Stimulated activated CD4-positive, alpha-beta T cell treated with anti-CD3 and anti-CD28 coated beads, Interleukin-1b, Interleukin-23, amount 100 ng/mL, for 1 hour (primary cell): ENCODE measurements at places on chromosomes 7 and 10.

- DNase-seq, result no peak
Measured at GRCh38 chr10:12051241-12051640, 8.6 kb upstream of the UPF2 start.

- DNase-seq, result peak; percentile 46
Measured at GRCh38 chr7:127392182-127392565, 334 bp downstream of the ZNF800 start.

DNA sequence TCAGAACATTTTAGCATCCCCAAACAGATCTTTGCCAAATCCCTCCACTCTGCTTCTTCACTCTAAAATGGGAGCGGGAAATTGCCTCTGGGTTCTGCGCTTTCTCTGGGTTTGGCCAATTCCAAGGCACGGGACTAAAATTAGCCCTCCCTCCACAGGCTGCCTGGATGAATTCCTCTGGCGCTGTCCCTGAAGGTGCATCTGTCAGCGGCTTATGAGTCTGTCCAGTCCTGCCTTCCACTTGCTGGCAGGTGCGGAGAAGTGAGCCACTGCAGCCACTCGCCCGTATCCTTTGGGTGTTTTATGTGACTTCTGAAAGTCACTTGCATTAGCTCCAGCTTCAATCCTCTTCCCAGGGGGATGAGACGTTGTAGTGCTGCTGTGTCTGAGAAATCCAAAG, 121.6 kb downstream of the SH2D4B start:
- DNase-seq, result no peak

GRCh38 chr7:157433628-157434027, 96.8 kb downstream of the DNAJB6 start:
- DNase-seq, result no peak

DNA sequence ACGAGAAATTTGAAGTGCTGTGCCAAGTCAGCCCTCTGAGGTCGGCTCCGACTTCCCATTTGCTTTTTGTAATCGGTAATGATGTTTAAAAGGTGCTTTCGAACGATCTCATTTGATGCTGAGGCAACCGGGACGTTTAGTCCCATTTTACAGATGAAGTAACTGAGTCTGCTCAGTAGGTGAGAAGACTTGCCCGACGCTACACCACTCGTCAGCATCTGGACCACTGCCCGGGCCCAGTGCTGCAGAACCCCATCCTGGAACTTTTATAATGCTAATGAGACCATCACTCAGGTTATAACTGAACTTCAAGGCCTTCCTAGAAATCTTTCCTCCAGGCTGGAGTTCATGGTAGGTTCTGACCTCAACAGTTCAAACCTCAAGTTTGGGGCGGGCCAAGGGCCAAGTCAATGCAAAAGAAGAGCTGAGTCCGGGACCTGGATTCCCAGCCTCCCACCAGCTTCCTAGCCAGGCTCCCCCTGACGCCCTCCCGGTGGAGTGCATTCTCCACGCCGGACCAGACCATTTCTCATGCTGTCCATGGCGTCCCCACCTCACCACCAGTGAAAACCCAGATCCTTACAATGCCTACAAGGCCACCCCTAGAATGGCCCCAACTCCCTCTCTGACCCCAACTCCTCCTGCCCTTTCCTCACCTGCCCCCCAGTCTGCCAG, 699 bp upstream of the PDLIM1 start:
- no peak for DNase-seq

DNA sequence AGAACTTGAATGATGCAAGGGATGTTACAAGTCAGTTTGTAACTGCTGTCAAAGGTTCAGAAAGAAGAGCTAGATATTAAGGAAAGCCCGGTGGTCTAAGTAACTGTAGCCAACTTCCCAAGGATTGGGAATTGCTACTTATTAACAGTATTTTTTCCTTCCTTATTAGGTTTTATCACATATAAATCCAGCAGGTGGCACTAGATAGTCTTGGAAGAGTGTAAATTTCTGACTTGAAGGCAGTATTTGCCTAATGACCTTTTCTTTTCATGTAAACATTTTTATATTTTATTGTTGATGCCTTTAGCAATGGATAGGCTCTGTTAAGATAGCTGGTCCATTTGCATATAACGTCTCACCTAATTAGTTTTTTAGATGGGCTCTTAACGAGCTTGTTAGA, 51.2 kb downstream of the ANLN start:
- DNase-seq, result no peak

DNA sequence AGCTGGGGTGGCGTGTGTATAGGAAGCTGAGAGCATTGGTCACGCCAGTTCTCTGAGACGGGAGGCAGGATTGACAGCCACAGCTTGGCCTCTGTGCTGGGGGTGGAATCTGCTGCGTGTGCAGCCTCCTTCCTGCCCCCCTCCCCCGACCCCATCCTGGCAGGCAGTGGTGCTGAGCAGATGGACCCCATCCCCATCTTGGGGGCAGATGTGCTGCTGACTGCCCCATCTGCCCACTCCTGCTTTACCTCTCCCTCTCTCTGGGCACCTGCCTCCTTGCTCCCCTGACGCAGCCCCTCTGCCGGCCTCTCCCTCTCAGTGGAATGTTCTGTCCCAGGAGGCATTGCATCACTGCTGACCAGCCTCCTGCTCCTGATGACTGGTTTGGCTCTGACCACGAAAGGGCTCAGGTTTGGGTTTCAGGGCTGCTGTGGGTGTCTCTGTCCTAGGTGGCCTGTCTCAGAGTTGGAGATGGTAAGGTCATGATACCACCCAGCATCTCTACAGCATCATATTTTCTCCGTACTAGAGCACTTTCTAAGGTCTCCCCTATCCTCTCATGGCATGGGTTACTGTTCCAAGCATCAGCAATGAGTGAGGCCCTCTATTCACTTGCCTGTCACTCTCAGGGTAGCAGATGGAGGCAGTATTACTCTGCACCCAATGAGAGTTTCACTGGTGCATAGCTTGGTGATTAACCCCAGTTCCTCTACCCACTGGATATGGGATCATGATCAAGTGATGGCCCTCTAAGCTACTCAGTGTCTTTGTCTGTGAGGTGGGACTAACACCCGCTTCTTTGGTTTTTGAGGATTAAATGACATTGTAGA, 81.9 kb downstream of the RBM20 start:
- DNase-seq, result no peak

DNA sequence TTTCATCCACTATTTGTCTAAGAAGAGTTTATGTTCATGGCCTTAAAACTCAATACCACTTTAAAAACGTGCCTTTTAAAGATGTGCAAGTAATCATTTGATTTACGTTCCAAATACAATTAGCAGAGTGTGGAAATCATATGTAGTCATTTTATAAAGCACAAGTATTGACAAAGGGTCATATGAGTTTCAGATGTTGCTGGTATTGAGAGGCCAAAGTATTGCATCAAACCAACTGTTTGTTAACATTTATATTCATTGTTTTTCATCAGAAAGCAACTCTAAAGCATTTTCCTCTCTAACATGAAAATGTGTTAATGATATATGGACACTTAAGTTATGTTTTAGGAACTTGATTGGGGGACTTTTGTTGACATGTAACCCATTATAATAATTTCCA, 11.5 kb upstream of the TSGA13 start:
- DNase-seq, result no peak

GRCh38 chr7:27104341-27105058, 2.0 kb upstream of the HOXA2 start:
- DNase-seq, result no peak

GRCh38 chr7:29401769-29402168, 161.9 kb upstream of the PRR15 start:
- no peak for DNase-seq

GRCh38 chr10:67618116-67618515, 77.9 kb downstream of the CTNNA3 start:
- DNase-seq, result no peak

GRCh38 chr10:49601857-49602256, 8.3 kb upstream of the SLC18A3 start:
- DNase-seq, result no peak

DNA sequence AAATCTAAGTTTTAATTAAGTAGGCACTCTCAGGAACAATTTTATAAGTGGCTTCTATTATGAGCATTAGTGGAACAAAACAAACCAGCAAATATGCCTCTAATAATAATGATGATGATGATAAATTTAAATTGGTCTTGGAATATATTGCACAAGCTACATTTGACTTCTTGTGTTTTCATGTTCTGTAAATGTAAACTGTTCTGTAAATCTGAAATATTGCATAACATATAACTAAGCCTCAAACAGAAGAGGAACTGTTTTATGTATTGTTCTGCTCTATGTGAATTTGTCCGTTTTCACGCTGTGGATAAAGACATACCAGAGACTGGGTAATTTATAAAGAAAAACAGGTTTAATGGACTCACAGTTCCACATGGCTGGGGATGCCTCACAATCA, 625.2 kb upstream of the CELF2 start:
- DNase-seq, result no peak
